ENCODE measurements at places on chromosomes 3 and 15.

DNA sequence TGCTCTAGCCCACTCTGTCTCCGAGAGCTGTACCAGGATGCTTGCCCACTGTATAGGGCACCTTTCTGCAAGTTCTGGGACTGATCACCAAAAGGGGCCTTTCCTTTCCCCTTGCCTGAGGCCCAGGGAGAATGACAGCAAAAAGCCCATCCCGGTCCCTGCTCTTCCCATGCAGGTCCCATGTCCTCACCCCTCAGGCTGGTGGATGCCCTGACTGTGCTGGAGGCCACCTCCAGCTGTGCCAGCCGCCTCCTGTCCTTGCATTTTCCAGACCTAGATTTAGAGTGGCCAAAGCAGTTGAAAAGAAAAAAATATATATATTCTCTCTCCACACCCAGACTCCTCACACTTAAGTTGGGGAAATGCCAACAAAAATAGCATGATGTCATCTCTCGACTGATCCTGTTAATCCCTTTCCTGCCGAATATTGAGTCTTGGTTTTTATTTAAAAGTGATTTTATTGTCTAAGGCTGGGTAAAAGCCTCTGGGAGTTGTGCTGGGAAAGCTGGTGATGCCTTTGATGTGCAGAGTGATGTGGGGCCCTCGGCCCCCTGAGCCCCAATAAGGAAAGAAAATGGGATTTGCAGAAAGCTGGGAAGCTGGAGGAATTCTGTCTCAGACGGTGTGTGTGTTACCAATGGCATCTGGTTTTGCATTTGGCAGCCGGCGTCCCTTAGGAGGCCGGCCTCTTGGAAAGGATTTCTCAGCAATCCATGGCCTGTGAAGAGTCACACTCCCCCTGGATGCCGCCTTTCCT, 29.3 kb upstream of the TPM1 start:
- no peak for DNase-seq

DNA sequence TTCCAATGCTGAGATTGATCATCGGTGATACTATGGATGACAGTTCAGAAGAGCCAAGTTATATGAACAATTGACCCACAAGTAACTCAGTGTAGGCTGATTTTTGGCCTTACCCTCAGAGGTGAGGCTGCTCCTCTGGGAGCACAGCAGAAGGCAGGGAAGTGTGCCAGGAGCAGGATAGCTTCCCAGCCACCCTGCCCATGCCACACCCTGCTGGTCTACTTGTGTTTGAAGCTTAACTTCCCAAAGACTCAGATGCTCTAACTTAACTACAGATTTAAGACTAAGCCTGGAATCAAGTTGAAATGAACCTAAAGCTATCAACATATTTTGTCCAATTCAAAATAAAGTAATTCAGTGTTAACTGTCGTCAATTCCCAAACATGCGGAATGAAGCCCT, 77.5 kb downstream of the BOC start:
- no peak for DNase-seq

- DNase-seq = no peak
These were observed 32.5 kb downstream of the TM4SF4 start for GRCh38 chr3:149506965-149507364.

DNA sequence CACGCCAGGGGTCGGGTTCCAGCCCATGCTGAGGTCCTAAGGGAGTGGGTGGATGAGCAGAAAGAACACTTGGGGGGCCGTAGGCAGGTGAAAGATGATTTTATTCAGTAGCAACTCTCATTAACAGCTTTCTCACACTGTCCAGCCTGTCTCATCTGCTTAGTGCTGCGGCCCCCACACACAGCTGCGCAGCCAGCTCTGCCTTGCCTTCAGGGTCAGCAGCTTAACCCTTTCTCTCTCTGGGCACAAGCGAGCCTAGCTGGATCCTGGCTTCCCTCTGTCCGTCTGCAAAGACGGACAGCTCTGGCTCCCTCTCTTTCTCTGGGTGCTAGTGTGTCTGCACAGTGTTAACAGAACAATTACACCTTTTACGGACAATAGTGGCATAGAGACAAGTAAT, 21.3 kb downstream of the NPAP1 start:
- no peak for DNase-seq

GRCh38 chr15:42102646-42103235, 8.4 kb upstream of the PLA2G4D start:
- DNase-seq = no peak

GRCh38 chr3:135991621-135992020, 26.1 kb downstream of the PPP2R3A start:
- DNase-seq = no peak

- no peak for DNase-seq
These were observed 24.9 kb upstream of the RASGRP1 start for GRCh38 chr15:38589502-38589901.

GRCh38 chr3:35862057-35862456, 222.7 kb downstream of the ARPP21 start:
- DNase-seq = no peak

DNA sequence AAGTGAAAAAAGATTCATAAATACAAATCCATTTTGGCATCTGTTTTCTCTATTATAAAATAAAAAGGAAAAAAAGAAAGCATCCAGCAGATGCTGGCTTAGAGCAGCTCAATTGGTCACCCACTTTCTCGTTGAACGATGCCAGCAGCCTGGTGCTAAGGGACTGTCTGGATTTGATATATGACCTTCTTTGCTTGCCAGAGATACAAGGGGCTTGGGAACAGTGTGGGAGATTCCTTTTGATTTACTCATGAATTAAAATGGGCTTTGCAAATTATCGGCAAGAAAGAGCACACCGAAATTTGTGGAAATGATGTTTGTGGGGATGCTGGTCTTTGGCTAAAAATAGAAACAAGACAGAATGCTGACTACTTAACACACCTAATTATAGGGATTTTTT, 210.3 kb upstream of the STT3B start:
- DNase-seq = no peak

All from CD4-positive, alpha-beta T cell treated with Interleukin-15 for 4 hours (primary cell).